CD4-positive, alpha-beta T cell (primary cell): ENCODE measurements at places on chromosomes 16 and 17. TPM values are rescaled to one million over a fixed set of nuclear protein-coding genes. Genes with fewer than 3 reads are reported as not detected.

Gene IRX5
- total RNA-seq = not detected

GRCh38 chr16:74275031-74275636 lies 21.5 kb upstream of the PSMD7 start:
- H3K4me1 ChIP-seq = no peaks in the 10 kb centered on the region
- H3K27me3 ChIP-seq = peaks cover 12% of the 10 kb centered on the region
- no peak overlapping the region for H3K27ac ChIP-seq
- no peak for DNase-seq

Gene KRT27
- not detected for total RNA-seq

Gene PLLP
- total RNA-seq = 2.5 TPM

GRCh38 chr16:19659554-19659953 lies 58.5 kb downstream of the KNOP1 start:
- peaks cover 21% of the 10 kb centered on the region for H3K36me3 ChIP-seq
- no peaks in the 10 kb centered on the region for H3K27me3 ChIP-seq
- no peaks in the 10 kb centered on the region for H3K4me1 ChIP-seq
- no peak for DNase-seq

DNA sequence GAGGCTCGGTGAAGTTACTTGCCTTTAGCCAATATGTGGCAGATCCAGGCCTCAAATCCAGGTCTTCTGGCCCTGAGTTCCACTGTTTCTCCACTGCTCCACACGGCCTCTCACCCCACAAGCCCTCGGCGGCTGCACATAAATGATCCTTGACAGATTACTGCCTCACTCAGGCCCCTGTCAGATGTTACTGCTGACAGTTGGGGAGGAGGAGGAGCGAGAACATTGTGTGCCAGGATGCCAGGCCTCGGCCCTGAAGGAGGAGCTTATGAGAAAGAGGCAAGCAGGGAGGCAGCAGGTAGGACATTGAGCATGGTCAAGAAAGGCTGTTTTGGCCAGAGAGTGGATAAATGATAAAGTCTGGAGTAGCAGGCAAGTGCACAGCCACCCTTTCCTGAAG lies 88.6 kb downstream of the RAB11FIP4 start:
- no peak overlapping the region for H3K4me3 ChIP-seq
- H3K27me3 ChIP-seq = no peaks in the 10 kb centered on the region
- no peaks in the 10 kb centered on the region for H3K4me1 ChIP-seq
- H3K27ac ChIP-seq = no peak overlapping the region
- H3K36me3 ChIP-seq = no peaks in the 10 kb centered on the region

DNA sequence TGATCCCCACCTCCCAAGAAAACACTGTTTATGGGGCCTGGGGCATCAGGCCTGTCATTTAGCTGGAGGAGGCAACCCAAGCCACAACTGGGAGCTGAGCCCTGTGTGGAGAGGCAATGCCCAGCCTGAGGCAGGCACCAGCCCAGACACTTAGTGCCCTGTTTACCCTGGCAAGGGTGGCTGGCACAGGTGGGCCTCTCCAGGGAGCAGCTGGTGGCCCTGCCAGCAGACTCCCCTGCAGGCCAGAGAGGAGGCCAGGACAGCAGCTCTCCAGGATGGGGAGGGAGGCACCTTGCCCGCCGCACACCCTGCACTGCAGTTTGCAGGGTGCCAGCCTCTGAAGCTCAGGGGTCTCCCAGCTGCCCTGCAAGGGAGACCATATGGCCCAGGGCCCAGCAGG lies 9.1 kb upstream of the TMEM92 start:
- peaks cover 2% of the 10 kb centered on the region for H3K27me3 ChIP-seq
- no peak for DNase-seq
- no peaks in the 10 kb centered on the region for H3K36me3 ChIP-seq
- H3K4me1 ChIP-seq = no peaks in the 10 kb centered on the region
- H3K4me3 ChIP-seq = no peak overlapping the region
- no peak overlapping the region for H3K27ac ChIP-seq

- no peaks in the 10 kb centered on the region for H3K4me1 ChIP-seq
- DNase-seq = no peak
- H3K27ac ChIP-seq = no peak overlapping the region
- no peaks in the 10 kb centered on the region for H3K27me3 ChIP-seq
Measured at GRCh38 chr17:2172077-2172851, 117.4 kb downstream of the HIC1 start.

- H3K36me3 ChIP-seq = no peaks in the 10 kb centered on the region
- H3K27me3 ChIP-seq = no peaks in the 10 kb centered on the region
- no peak overlapping the region for H3K27ac ChIP-seq
- H3K4me1 ChIP-seq = peaks cover 39% of the 10 kb centered on the region
- DNase-seq = no peak
- H3K4me3 ChIP-seq = no peak overlapping the region
Measured at GRCh38 chr17:80671039-80671824, 126.6 kb downstream of the RPTOR start.

- peak; percentile 70 for DNase-seq
- H3K4me1 ChIP-seq = no peaks in the 10 kb centered on the region
- H3K4me3 ChIP-seq = no peak within 1 kb of the TSS
- H3K36me3 ChIP-seq = no peaks in the 10 kb centered on the region
Measured at GRCh38 chr16:72172105-72173034, at the start of gene PMFBP1. TSS of gene PMFBP1 (minus strand) at chr16:72172155. CDS start at chr16:72171208, 947 bp downstream.

GRCh38 chr16:22186517-22186916 lies 19.6 kb upstream of the EEF2K start:
- H3K4me1 ChIP-seq = peaks cover 42% of the 10 kb centered on the region
- H3K27ac ChIP-seq = no peak overlapping the region
- H3K4me3 ChIP-seq = no peak overlapping the region
- H3K27me3 ChIP-seq = no peaks in the 10 kb centered on the region

DNA sequence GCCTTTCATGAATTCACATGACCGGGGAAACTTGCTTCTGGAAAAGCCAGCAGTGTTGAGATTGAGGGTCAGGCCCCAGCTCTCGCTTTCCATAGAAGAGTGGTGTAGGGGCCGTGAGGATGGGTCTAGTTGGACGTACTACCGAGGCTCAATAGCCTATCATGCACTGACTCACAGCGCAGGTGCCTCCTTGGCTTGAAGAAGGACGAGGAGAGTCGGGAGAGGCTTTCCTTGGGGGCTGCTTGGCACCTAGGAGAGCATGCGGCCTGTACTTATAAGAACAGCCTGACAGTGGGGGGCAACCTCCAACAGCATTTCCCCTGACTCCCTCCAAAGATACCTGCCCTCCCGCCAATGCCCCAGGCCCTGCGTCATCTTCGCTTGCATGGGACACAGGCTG lies 37.6 kb downstream of the WSCD1 start:
- H3K27me3 ChIP-seq = no peaks in the 10 kb centered on the region
- H3K4me1 ChIP-seq = no peaks in the 10 kb centered on the region
- no peaks in the 10 kb centered on the region for H3K36me3 ChIP-seq
- no peak overlapping the region for H3K4me3 ChIP-seq
- H3K27ac ChIP-seq = no peak overlapping the region

Gene TMEM95
- total RNA-seq = not detected

Gene ETV4
- total RNA-seq = not detected

DNA sequence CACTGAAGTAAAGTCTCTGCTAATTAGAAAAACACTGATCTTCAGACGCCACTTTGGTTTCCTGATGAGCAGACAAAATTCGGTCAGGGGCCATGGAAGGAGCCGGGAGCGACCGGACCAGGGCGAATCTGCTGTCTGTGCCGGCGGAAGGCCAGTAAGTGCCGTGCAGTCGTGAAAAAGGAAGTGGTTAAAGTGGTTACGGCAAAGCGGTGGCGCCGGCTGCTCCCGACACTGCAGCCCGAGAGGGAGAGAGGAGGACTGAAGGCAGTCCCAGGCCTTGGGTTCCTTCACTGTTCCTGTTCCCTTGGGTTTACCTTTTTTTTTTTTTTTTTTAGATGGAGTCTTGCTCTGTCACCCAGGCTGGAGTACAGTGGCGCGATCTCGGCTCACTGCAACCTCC lies 17.3 kb upstream of the HEXD start:
- H3K4me3 ChIP-seq = peak overlapping the region; percentile 30
- peaks cover 22% of the 10 kb centered on the region for H3K36me3 ChIP-seq
- H3K4me1 ChIP-seq = peaks cover 21% of the 10 kb centered on the region

DNA sequence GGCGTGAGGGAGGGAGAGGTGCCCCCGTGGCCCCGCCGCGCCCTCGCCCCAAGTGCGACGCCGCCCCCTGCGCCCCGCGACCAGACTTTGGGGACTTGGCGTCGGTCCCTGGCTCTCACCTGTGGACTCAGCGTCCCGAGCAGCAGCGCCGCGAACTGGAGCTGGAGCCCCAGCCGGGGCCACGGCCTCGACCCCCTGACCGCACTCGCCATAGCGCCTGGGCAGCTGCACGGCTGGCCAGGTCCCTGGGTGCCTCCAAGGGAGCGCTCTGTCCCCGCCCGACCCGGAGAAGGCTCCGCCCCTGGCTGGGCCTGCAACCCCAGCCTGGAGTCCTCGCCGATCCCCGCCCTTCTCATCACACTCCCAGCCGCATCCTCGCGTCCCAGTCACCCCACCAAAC lies at the start of gene ERN2:
Gene ERN2 (minus strand): TSS at position 247 of the 400 bp plus-strand sequence. CDS start 35 bp downstream, at position 212.
- no peaks in the 10 kb centered on the region for H3K4me1 ChIP-seq
- no peak within 1 kb of the TSS for H3K4me3 ChIP-seq
- H3K27ac ChIP-seq = no peak within 1 kb of the TSS
- no peaks in the 10 kb centered on the region for H3K36me3 ChIP-seq

DNA sequence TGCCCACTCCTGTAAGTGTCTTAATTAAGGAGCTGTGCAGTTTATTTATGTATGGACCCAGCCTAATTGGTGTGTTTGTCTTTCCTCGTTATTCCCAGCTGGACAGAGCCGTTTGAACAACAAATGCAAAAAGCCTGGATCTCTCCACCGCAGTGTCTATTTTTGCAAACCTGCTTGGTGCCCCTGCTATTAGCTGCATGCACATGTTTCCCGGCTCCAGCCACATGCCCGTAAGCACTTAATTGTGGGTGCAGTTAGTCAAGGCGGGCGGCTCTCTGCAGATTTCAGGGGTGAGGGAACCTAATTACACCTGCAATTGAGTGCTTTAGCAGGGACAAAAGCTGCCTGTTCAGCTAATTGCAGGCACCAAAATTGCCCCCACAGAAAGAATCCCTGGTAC lies 74.0 kb upstream of the GSE1 start:
- H3K27me3 ChIP-seq = no peaks in the 10 kb centered on the region
- no peaks in the 10 kb centered on the region for H3K36me3 ChIP-seq
- H3K4me1 ChIP-seq = peaks cover 11% of the 10 kb centered on the region
- H3K4me3 ChIP-seq = no peak overlapping the region
- DNase-seq = no peak

DNA sequence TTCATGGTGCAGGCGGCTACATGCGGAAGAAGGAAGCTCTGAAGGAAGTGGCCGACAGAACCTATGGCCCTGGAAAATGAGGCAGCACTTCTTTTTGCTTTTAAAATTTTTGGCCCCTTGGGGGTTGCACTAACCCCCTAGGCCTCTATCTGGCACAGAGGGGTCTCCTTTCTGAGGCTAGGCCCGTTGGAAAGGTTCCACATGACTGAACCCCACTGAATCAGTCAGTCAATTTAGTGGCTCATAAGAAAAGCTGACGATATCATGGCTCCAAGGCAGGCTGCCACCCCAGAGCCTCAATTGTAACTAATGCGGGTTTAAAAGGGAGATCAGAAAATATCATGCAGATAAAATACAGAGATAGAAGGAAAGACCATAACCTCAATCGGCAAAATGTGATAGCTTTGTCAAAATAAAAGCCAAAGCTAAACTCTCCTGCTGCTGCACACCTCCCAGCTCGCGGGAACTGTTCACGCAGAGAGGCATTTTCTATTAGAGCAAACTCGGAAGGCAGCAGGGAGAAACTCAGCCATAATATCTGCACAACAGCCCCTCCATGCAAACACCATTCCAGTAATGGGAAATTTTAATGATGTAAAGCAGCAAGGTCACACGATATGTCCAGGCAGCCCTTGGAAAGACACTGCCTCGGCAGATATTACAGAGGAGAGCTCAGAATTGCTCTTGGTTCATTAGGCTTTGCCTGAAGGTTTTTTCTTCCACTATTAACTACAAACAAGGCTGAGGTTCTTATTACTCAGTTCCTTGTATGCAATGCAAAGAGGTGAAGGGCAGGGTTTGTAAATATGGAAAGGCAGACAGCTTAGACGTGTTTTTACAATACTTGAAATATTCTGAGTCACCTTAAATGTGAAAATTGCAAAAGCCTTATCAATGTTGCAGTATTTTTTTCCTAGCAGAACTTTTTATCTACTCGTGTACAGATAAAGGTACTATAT lies 200.4 kb upstream of the PMFBP1 start:
- no peaks in the 10 kb centered on the region for H3K27me3 ChIP-seq
- no peaks in the 10 kb centered on the region for H3K4me1 ChIP-seq
- DNase-seq = no peak
- H3K4me3 ChIP-seq = no peak overlapping the region

GRCh38 chr17:43356999-43357398 lies 41.8 kb upstream of the ARL4D start:
- H3K4me1 ChIP-seq = peaks cover 15% of the 10 kb centered on the region
- DNase-seq = no peak
- H3K27ac ChIP-seq = no peak overlapping the region
- no peaks in the 10 kb centered on the region for H3K36me3 ChIP-seq
- no peaks in the 10 kb centered on the region for H3K27me3 ChIP-seq
- no peak overlapping the region for H3K4me3 ChIP-seq

GRCh38 chr17:19551591-19552148 lies 18.0 kb downstream of the SLC47A1 start:
- no peaks in the 10 kb centered on the region for H3K4me1 ChIP-seq
- no peak overlapping the region for H3K4me3 ChIP-seq
- no peak for DNase-seq
